ENCODE measurements at places on chromosomes 2 and 18.

- no peak for DNase-seq
These were observed 97.2 kb upstream of the GPR45 start for GRCh38 chr2:105144152-105144940.

DNA sequence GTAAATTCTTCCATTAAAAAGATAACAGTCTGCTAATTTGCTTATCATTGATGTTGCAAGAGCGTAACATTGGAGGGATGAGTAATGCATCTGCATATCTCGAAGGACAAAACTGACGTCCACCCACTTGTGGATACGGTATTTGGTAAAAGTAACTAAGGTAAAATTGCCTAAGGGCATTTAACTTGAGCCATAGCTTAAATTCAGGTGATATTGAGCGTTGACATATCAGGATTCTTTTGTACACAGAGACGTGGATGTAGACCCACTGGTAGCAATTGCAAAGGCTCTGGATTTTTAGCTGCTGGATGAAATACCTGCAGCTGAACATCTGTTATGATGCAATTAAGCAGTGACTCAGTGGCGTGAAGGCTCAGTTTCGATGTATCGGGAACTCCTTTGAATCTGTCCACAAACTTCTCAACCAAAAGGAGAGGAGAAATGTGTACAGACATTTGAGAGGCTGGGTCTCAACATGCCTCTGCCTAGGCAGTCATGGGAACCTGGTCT lies 119.3 kb downstream of the SPTBN1 start:
- peak; percentile 57 for DNase-seq

- no peak for DNase-seq
These were observed 801.6 kb downstream of the MBD2 start for GRCh38 chr18:53422896-53423295.

DNA sequence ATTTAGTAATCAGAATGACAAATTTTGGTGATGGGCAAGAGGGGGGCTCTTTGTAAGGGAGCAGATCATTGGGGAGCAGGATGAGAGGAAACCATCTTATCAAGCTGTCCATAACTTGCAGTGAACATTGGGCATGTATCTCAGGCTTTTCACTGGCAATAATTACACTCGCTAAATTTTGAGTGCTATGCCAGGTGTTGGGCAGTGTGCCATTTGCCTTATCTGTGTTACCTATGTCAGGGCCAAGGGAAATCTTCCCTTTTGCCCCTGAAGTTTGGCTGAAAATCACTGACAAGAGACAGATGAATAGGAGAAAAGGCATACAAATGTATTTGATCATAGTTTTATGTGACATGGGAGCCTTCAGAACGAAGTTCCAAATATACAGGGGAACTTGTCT lies 39.0 kb downstream of the NOSTRIN start:
- no peak for DNase-seq

DNA sequence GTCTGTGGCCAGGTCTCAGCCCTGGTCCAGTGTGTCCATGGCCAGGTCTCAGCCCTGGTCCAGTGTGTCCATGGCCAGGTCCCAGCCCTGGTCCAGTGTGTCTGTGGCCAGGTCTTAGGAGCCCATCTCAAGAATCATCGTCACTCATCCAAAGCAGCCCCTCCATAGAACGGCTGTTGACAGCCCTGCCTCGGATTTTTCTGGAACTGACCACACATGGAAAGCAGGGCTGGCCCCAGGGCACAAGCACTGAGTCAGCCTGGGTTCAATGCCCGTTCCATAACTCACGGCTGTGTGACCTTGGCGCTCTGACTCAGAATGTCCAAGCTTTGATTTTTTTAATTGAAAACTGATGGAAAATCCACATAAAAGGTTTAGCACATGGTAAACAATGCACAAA lies 59.9 kb upstream of the SNTG2 start:
- no peak for DNase-seq

- DNase-seq = no peak
These were observed 79.9 kb upstream of the FSIP2 start for GRCh38 chr2:185658750-185659149.

All from stimulated activated CD4-positive, alpha-beta T cell treated with anti-CD3 and anti-CD28 coated beads, Interleukin-15, amount 100 ng/mL, for 24 hours (primary cell).